ENCODE measurements at places on chromosomes 11 and 22. TPM values are rescaled to one million over a fixed set of nuclear protein-coding genes. Genes with fewer than 3 reads are reported as not detected.
A peak's percentile ranks its signal among the peaks of the same experiment; 100 is the strongest.

The MTMR2 gene
- 49.5 TPM for total RNA-seq

GRCh38 chr22:30371981-30372380, 15.2 kb downstream of the CCDC157 start:
- no peak overlapping the region for H3K4me3 ChIP-seq
- no peak for DNase-seq
- no peak overlapping the region for H3K27ac ChIP-seq
- H3K4me1 ChIP-seq, result no peaks in the 10 kb centered on the region
- H3K27me3 ChIP-seq, result no peaks in the 10 kb centered on the region

- DNase-seq, result no peak
- H3K27ac ChIP-seq, result no peak overlapping the region
- no peaks in the 10 kb centered on the region for H3K4me1 ChIP-seq
- no peaks in the 10 kb centered on the region for H3K27me3 ChIP-seq
- no peaks in the 10 kb centered on the region for H3K36me3 ChIP-seq
Observed at GRCh38 chr11:133198438-133198837, 333.9 kb downstream of the OPCML start.

DNA sequence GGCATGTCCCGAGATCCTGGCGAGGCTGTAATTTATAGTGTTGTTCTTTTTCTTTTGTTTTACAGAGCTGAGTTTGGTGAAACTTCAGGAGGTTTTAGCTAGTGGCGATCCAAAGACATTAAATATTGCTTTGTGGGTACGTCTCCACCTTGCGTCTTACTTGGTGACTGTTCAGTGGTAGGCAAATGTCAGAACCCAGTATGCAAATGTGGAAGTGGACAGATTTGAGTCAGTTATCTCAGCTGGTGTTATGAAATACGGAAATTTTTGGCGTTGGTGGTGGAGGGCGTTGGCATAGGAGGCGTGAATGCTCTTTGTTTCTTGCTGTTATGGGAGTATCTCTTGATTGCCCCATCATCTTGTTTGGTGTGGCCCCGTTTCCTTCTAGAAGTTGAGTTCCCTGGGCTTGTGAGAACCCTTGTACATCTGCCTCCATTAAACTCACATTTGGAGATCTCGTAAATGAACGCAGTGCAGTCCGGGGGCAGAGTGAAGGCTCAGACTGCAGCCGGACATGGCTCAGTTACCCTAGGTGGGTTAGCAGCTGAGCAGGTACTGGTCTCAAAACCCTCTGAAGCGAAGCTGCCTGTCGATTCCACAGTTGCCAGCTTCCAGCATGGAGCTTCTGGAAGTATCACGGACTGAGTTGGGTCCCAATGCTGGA, 39.9 kb downstream of the PTPRJ start:
- H3K4me1 ChIP-seq, result peaks cover 18% of the 10 kb centered on the region
- no peaks in the 10 kb centered on the region for H3K36me3 ChIP-seq
- H3K4me3 ChIP-seq, result no peak overlapping the region
- no peaks in the 10 kb centered on the region for H3K27me3 ChIP-seq

DNA sequence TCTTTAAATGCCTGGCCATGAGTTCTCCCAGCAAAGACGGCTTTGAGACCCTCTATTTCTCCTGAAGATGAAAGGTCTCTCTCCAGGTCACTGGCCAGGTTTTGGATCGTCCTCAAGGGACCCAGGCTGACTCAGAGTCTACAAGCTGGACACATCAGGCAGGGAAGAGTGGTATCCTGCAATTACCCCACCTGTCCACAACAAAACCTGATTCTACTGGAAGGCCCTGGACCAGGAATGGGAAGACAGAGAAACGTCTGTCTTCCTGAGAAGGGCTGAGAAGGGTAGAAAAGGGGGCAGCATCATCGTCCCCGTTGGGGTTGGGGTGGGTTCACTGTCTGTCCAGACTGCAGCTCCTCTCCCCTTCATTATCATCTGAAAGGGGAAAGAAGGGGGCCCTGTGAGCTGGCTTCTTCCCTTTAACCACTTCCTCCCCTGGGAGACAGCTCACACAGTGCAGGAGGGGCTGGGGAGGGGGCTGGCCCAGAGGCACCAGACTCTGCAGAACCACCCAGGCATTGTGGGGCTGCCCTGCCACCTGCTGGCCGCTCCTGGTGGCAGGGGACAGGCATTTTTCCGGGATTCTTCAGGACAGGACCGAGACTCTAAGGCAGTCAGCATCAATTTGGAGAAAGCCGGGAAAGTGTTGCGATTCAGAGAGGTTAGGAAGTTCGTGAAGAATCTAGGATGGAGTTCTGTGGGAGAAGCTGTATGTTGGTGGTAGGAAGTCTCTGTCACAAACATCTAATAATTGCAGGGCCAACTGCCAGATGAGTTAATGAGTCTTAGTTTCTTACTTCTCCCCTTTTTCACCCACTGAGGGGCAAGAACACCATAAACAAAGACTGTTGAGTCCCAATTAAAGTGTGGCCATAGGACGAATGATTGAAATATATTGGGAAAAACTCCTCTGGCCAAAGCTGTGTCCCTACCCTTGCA, 57.6 kb downstream of the SYN3 start:
- no peaks in the 10 kb centered on the region for H3K27me3 ChIP-seq
- no peaks in the 10 kb centered on the region for H3K36me3 ChIP-seq
- peak; percentile 2 for DNase-seq
- no peaks in the 10 kb centered on the region for H3K4me1 ChIP-seq
- no peak overlapping the region for H3K27ac ChIP-seq

GRCh38 chr11:111707039-111707690, 59.0 kb downstream of the PPP2R1B start:
- H3K4me1 ChIP-seq, result peaks cover 15% of the 10 kb centered on the region
- no peaks in the 10 kb centered on the region for H3K36me3 ChIP-seq
- H3K27ac ChIP-seq, result peak overlapping the region; percentile 77
- H3K27me3 ChIP-seq, result no peaks in the 10 kb centered on the region
- no peak overlapping the region for H3K4me3 ChIP-seq

GRCh38 chr11:76280151-76280881, 74.0 kb upstream of the WNT11 start:
- no peak overlapping the region for H3K27ac ChIP-seq
- H3K27me3 ChIP-seq, result no peaks in the 10 kb centered on the region
- DNase-seq, result no peak

The SLC22A25 gene
- not detected for total RNA-seq

DNA sequence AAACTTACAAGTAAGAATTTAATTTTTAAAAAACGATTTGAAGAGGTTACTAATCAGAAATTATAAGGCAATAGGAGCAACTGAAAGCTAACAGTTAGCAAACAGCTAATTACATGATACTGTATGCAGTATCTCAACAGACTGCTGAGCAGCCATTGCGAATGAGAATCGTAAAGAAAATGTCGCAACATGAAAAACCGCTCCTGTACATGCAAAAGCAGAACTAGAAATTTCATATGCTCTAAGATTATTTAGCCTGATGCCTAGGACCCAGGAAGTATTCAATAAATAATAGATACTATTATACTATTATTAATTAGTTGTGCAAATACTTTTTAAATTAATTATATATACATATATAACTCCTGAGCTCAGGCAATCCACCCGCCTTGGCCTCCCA, 48.7 kb upstream of the EP300 start:
- H3K27me3 ChIP-seq, result no peaks in the 10 kb centered on the region
- H3K36me3 ChIP-seq, result no peaks in the 10 kb centered on the region
- DNase-seq, result no peak
- H3K4me3 ChIP-seq, result no peak overlapping the region
- peaks cover 3% of the 10 kb centered on the region for H3K4me1 ChIP-seq

The CATSPER1 gene
- total RNA-seq, result 1.0 TPM

DNA sequence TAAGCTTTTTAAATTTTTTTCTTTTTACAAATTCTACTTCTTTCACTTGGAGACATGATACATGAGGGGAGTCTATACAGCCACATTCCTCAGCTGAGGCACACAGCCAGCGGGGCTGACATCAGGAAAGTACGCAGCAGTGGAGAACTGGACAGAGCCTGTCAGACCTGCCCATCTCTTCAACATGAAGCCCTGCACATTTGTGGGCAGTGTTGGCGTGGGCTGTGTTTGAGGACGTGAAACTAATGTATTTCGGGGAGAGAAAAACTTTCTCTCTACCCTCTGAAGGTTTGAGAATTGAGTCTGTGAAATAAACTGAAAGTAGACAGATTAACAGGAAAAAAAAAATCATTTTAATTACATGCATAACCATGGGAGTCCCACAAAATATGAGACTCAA, 84.8 kb upstream of the HTATIP2 start:
- no peak overlapping the region for H3K4me3 ChIP-seq
- no peaks in the 10 kb centered on the region for H3K4me1 ChIP-seq
- no peak overlapping the region for H3K27ac ChIP-seq
- no peaks in the 10 kb centered on the region for H3K36me3 ChIP-seq
- H3K27me3 ChIP-seq, result peaks cover 17% of the 10 kb centered on the region

The MMP12 gene
- not detected for total RNA-seq

The MPEG1 gene
- total RNA-seq, result not detected

DNA sequence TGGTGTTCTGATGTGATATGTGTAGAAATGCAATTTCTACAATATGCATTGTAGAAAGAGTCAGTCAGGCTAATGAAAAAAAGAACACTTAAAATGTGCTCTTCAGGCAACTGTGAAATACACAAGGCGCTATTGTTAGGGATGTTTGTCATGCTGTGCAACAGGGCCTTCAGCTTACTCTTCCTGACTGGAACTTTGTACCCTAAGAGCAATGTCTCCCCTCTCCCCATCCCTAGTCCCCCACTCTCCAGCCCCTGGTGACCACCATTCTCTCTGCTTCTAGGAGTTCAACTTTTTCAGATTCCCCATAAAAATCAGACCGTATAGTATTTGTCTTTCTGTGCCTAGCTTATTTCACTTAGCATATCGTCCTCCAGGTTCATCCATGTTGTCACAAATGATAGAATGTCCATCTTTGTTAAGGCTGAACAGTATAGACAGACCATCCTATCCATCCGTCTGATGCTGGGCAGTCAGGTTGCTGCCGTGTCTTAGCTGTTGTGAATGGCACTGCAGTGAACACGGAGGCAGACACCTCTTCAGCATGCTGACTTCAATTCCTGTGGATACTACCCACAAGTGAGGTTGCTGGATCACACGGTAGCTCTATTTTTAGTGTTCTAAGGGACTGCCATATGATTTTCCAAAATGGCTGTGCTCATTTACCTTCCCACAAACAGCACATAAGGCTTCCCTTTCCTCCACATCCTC, 10.7 kb downstream of the NDUFV1 start:
- no peak overlapping the region for H3K27ac ChIP-seq
- peaks cover 14% of the 10 kb centered on the region for H3K27me3 ChIP-seq
- H3K4me3 ChIP-seq, result no peak overlapping the region
- no peaks in the 10 kb centered on the region for H3K4me1 ChIP-seq

DNA sequence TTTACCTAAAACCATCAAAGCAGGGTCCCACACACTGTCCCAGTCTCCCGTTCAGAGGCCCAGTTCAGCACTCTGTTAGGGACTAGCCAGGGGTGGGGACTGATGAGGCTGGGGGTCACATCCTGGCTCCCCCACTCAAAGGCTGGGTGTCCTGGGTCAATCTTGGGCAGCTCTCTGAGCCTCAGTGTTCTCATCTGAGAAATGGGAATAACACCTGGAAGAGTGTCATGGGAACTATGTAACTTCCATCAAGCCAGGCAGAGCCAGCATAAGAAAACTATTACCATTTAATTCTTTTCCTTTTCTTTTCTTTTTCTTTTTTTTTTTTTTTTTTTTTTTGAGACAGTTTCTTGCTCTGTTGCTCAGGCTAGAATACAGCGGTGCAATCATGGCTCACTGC, 38.4 kb downstream of the TPST2 start:
- H3K4me1 ChIP-seq, result peaks cover 24% of the 10 kb centered on the region
- no peaks in the 10 kb centered on the region for H3K27me3 ChIP-seq
- no peak overlapping the region for H3K4me3 ChIP-seq
- H3K27ac ChIP-seq, result no peak overlapping the region
- no peak for DNase-seq

The FAM181B gene
- total RNA-seq, result not detected

DNA sequence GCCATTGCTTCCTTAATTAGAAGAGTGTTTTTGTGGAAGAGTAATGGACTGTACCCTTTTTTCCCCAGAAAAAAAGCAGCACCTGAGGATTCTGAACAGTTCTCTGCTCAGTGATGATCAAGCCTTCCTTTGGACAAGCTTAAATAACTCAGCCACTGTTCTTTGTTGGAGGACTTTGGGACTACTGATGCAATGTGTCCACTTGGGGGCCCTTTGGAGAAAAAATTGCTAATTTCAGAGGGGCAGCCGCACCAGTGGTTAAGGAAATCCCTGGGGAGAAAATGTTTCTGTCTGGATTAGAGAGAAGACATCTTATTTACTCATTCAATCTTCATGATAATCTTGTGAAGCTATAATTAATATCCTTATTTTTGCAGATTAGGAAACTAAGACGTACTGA, 5.3 kb upstream of the KMT2A start:
- H3K36me3 ChIP-seq, result no peaks in the 10 kb centered on the region
- H3K27ac ChIP-seq, result no peak overlapping the region
- no peak for DNase-seq
- no peak overlapping the region for H3K4me3 ChIP-seq
- H3K27me3 ChIP-seq, result peaks cover 5% of the 10 kb centered on the region

The SDHAF2 gene
- total RNA-seq, result 40.3 TPM

DNA sequence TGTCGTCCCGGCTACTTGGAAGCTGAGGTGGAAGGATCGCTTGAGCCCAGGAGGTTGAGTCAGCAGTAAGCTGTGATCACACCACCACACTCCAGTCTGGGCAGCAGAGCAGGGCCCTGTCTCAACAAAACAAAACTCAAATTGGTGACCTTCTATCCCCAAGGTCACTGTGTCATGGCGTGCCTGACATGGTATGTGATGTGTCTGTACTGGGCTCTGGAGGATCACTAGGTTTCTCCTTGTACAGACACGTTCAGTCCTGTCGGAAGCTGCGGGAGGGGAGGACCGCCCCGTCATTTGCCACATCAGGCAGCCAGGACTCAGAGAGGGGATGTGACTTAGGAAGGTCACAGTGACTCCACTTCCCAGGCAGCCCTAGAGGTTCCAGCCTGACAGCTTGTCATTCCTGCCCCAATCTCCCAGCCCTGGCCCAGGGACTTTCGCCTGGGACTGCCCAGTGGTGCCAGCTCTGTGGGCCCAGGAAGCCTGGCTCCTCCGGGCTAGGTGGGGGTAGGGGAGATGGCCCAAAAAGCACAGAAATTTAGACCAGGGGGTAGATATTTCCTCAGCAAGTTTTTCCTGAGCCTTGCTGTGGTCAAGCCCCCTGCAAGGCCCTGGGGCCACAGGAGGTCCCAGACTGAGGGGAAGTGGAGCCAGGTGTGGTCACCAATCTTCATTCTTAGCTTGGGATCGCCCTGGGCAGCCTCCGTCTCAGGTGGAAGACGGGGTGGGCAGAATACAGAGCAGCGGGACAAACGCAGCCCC, 53.2 kb downstream of the TRIOBP start:
- peaks cover 72% of the 10 kb centered on the region for H3K4me1 ChIP-seq
- peaks cover 9% of the 10 kb centered on the region for H3K36me3 ChIP-seq
- no peak overlapping the region for H3K4me3 ChIP-seq
- peak overlapping the region; percentile 71 for H3K27ac ChIP-seq
- no peaks in the 10 kb centered on the region for H3K27me3 ChIP-seq
- peak; percentile 55 for DNase-seq

GRCh38 chr22:20571078-20571503, 63.7 kb downstream of the MED15 start:
- H3K27ac ChIP-seq, result no peak overlapping the region
- no peaks in the 10 kb centered on the region for H3K27me3 ChIP-seq
- peaks cover 46% of the 10 kb centered on the region for H3K36me3 ChIP-seq
- H3K4me3 ChIP-seq, result no peak overlapping the region
- DNase-seq, result no peak

- no peaks in the 10 kb centered on the region for H3K36me3 ChIP-seq
- H3K4me3 ChIP-seq, result no peak overlapping the region
- DNase-seq, result no peak
- H3K27me3 ChIP-seq, result no peaks in the 10 kb centered on the region
- H3K4me1 ChIP-seq, result no peaks in the 10 kb centered on the region
Observed at GRCh38 chr11:104583857-104584256, 314.4 kb downstream of the CASP12 start.

Measured in endothelial cell of umbilical vein (primary cell).